ENCODE measurements at places on chromosomes 16 and 17. TPM values are rescaled to one million over a fixed set of nuclear protein-coding genes. Genes with fewer than 3 reads are reported as not detected.

DNA sequence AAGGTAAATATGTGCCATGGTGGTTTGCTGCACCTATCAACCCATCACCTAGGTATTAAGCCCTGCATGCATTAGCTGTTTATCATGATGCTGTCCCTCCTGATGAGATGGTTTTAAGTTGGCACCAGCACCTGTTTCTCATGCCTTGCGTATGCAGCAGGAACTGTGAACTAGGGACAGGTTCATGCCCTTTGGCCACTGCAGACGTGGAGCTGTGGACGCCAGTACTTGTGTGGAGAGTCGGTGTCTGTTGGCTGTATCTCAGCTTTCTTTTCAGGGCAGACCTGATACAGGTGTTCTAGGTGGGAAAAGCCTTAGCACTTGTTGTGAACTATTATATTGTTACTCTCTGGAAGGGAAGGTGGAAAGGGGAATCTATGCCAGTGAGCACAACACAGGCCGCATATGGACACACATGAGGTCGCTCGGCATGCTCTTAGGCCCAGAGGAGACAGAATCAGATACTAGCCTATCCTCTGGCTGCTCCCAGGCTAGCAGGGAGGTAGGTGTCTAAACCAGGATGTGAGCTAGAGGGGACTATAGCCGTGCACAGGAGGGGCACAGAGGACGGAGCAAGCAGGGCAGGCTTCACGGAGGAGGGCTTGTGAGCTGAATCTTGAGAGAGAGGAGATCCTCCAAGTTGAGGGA is 22.5 kb downstream of the MSI2 start:
- no peak for DNase-seq

DNA sequence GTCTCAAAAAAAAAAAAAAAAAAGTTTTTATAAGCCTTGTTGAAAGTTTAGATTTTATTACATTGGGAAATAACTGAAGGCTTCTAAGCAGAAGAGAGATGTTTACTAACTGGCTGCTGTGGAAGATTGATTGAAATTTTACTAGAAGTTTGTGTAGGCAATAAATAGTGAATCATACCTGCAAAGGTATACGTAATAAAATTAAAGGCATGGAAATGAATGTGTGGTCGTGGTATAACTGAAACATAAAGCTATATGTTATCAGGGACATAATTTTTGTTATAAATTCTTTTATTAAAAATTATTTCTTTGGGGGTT is 8.7 kb downstream of the LUC7L3 start:
- no peak for DNase-seq

- DNase-seq: no peak
Observed at GRCh38 chr16:14309906-14310305, 238.8 kb downstream of the MRTFB start.

The SLC5A11 gene
- polyA plus RNA-seq: 0.59 TPM

The TBC1D3I gene
- polyA plus RNA-seq: 2.3 TPM

Data from H1 (cell line).